Activated CD8-positive, alpha-beta memory T cell treated with anti-CD3 and anti-CD28 coated beads for 1 hour (primary cell): ENCODE measurements at places on chromosomes 6 and 20.

- DNase-seq: no peak
Observed at GRCh38 chr6:2976060-2976459, 4.7 kb upstream of the SERPINB6 start.

GRCh38 chr6:84728602-84729001 is 35.8 kb downstream of the TBX18 start:
- no peak for DNase-seq

- no peak for DNase-seq
Observed at GRCh38 chr6:105359419-105360370, 43.2 kb downstream of the PREP start.

- no peak for DNase-seq
Observed at GRCh38 chr20:3847429-3847940, 851 bp downstream of the MAVS start.

GRCh38 chr20:13855613-13856012 is 70.8 kb downstream of the NDUFAF5 start:
- no peak for DNase-seq

DNA sequence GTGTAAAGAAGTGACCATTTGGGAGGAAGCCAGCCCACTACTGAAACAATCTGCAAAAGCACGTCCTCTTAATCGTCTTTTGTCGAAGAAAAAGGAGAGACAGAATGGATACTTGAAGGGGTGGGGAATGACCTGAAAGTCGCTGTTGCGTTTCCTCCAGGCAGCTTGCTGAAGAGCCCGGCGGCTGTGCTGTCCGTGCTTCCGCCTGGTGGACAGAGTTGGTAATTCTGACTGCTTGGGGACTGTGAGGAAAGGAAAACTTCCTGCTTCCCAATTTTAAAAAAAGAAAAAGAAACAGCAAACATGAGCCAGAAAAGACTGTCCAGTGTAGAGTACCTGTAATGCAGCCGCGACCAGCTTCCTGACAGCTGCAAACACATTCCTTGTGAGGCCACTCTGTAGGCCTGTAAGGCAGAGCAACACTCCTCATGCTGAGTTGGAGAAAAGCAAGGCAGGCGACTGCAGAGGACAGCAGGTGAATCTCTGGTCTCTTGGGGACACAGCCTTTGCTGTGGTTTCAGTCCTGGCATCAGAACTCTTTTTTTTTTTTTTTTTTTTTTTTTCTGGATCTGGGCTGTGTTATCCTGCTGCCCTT is 251.1 kb upstream of the TBX18 start:
- no peak for DNase-seq

- no peak for DNase-seq
Observed at GRCh38 chr6:150732765-150733539, 132.6 kb upstream of the MTHFD1L start.

GRCh38 chr20:58459058-58459750 is 56.0 kb downstream of the APCDD1L start:
- no peak for DNase-seq

GRCh38 chr20:37915800-37916570 is 13.1 kb downstream of the VSTM2L start:
- no peak for DNase-seq

DNA sequence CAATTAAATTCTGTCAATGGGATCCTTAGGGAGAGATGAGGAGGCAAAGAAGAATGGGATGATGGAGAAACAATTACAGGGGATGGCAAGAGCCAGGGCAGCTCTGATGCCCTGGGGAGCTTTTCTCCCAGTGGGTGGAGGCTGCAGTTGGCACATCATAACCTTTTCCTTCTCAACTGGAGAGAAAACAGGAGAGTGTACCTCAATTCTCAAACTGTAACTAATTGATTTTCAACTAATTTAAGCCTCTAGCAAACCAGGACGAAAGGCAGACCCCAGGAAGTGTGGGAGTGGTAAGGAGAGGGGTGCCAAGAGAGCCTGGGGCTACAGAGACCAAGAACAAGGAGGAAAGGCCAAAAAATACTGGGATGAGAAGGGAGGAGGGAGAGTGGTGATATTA is 5.7 kb downstream of the BMP5 start:
- DNase-seq: no peak
